ENCODE measurements at places on chromosomes 6 and 20.

- DNase-seq = no peak
Measured at GRCh38 chr6:72659754-72660153, 37.9 kb downstream of the KCNQ5 start.

- DNase-seq = no peak
Measured at GRCh38 chr20:2305479-2305878, 9.7 kb downstream of the TGM3 start.

DNA sequence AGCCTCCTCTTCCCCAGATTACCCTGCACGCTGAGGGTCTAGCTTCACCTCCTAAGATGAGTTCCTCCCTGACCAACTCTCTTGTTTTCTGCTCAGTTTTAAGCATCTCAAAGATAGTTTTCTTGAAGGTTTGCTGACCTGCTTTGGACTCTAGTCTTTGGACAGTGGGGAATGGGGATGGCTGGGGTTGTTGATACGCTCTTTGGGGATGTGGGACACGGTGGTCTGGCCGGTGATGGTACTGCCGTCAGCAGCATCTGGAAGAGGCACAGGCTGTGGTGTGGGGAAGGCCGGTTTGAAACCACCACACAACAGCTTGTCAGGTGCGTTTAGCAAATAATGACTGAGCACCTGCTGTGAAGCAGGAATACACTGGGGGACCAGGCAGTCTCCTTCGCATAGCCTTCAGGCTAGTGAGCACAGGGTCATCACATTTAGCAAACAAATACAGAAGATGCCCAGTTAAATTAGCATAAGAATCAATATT lies 94.1 kb downstream of the TMEM242 start:
- peak; percentile 53 for DNase-seq

GRCh38 chr6:51655517-51655916 lies 431.9 kb downstream of the PKHD1 start:
- no peak for DNase-seq

GRCh38 chr6:91435630-91436029 lies 848.8 kb upstream of the MAP3K7 start:
- no peak for DNase-seq

GRCh38 chr6:133542056-133542821 lies 301.1 kb downstream of the EYA4 start:
- no peak for DNase-seq

- DNase-seq = no peak
Measured at GRCh38 chr6:92111386-92111785, 1308.0 kb downstream of the EPHA7 start.

DNA sequence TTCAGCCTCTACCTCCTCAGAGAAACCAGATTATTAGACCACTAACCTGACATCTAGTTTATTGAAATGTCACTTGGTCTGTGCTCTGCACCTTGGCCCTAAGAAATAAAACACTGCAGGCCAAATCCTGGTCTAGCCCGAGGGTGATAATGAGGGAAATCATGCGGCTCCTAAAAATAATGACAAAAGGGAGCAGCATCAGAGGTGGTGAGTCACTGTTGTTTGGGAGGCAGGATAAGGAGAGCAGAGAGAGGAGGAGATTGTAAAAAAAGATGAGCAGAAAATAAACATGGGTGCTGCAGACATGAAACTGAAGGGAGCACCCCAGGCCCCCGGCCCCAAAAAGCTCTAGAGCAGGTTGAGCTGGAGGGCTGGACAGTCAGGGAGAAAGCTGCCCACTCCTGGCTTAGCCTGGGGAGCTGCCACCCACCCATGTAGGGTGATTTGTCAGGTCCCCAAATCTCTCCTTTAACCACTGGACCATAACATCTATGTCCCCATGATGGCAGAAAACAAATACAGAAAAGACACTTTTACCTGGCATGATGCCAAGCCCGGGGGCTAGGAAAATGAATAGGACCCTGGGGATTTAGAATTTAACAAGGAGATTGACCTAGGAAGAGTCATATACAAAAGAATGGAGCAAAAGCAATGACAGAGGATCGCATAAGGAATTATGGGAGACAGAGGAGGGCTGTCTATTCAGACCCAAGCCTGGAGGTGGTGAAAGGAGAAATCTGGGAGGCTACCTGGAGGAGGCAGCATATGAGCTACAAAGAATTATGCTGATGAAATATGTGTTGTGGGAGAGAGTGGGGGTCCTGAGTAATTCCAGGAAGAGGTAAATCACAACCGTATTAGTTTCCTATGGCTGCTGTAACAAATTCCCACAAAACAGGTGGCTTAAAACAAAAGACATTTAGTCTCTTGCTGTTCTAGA lies 103.7 kb downstream of the SNAP25 start:
- no peak for DNase-seq

GRCh38 chr20:25223179-25223661 lies 24.7 kb upstream of the PYGB start:
- DNase-seq = peak; percentile 90

DNA sequence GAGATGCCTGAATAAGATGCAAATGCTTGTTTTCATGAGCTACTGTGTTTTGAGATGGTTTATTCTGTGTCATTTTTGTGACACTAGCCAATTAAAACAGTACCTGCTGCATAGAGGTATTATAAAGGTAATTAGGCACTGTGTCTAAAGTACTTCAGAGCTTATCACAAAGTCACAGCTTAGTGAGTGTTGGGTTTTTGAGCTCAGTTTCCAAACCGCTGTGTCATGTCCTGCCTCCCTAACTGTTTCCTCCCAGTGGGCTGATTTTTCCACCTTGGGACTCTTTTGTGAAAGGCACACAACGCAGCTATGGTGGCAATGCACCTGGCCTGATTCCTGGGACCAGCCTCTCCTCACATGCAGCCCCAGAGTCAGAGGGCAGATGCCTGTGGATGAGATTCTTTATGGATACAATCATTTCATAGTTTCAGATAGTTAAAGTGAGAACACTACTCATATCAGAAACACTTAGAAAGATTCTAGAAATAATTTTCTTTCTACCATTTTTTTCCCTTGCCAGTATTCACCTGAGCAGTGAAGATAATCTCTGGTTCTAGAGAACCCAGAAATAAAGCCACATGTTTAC lies 41.3 kb upstream of the TAGAP start:
- DNase-seq = peak; percentile 31

DNA sequence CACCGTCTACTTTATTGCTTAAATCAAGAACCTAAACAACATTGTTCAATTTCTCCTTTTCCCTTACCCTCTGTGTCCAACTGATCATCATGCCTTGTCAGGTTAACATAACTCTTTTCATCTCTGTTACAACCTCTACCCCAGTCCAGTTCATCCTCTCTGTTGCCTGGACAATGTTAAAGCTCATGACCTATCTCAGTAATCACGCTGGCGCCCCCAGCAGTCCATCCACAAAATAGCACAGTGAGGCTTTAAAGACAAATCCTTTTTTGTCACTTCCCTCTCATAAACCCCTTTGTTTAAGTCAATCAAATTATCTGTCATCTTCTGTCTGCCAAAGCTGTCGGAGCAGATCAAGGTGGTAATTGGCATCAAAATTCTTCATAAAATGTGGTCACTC lies 140.1 kb downstream of the QKI start:
- peak; percentile 89 for DNase-seq

DNA sequence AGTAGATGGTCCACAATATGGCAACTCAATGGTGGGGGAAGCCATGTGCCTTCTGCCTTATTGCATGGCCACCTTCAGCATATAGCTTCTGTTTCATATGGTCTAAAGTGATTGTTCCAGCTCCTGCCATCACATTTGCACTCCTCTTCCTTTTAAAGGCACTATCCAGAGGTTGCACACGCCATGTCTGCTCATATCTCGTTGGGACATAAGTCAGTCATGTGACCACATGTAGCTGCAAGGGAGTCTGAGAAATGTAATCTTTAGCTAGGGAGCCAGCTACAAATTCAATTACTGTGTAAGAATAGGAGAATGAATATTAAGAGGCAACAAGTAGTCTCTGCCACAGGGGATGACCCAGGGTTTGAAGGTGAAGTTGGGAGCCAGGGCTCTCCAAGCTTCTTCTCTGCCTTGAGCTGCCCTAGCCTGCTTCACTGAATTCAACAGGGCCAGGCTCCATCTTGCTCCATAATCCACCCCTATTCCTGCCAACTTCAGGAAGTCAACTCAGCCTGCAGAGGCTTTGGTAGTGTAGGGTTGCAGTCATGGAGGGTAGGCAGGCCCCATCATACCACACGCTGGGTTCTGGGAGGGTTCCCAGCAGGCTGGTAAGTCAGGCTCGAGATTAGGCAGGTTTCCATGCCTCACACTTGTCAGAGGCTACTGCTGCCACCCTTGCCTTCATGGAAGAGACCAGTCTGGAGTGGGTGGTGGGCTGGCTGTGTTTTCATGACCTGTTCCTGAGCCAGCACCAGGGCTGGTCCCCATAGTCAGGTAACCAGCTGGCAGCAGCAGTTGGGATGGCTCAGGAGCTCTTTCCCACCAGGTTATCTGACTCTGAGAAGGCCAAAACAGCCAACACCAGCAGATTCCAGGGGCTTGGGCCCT lies 56.7 kb upstream of the SAYSD1 start:
- peak; percentile 21 for DNase-seq

GRCh38 chr20:588476-588875 lies 21.6 kb downstream of the TCF15 start:
- DNase-seq = no peak

DNA sequence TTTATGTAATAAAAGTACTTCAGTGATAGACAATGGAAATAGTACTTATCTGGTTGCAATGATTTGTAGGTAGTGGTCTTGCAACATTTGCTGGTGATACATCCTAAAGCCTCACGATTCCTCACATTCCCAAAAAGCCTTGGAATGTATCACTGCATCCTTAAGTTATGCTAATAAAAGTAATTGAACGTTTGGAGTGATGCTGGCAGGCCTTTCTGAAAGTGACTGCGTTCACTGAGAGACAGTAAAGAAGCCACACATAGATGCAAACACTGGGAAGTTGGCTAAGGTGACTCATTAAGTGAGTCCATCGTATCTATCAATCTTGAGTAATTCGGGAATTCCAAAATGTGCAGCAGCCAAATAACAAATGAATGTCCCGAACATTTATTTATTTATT lies 444.1 kb upstream of the SOX4 start:
- no peak for DNase-seq

GRCh38 chr20:20364593-20365479 lies 3.1 kb upstream of the INSM1 start:
- DNase-seq = peak; percentile 52

- DNase-seq = no peak
Measured at GRCh38 chr6:93304505-93304904, 114.9 kb downstream of the EPHA7 start.

GRCh38 chr20:45742596-45742995 lies 20.4 kb downstream of the SPINT4 start:
- DNase-seq = no peak

GRCh38 chr20:8209061-8209460 lies 77.0 kb downstream of the PLCB1 start:
- no peak for DNase-seq

DNA sequence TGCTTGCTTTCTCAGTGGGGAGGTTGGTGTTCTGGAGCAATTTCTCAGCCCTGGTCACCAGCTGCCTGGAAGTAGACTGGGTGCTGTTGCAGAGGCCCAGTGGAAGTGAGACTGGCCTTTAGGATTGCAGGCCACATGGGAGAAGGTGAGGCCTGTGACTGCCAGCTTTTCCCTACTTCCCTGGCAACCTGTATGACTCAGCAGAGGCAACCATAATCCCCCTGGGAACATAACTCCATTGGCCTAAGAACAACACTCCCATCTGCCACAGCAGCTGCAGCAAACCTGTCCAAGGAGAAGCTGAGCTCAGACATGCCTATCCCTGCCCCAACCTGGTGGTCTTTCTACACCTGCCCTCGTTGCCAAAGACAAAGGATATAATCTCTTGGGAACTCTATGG lies 473.5 kb upstream of the SPTLC3 start:
- peak; percentile 67 for DNase-seq

GRCh38 chr6:135258970-135259369 lies 77.9 kb downstream of the MYB start:
- no peak for DNase-seq

- DNase-seq = peak; percentile 84
Measured at GRCh38 chr6:90295854-90296340, 746 bp downstream of the BACH2 start.

DNA sequence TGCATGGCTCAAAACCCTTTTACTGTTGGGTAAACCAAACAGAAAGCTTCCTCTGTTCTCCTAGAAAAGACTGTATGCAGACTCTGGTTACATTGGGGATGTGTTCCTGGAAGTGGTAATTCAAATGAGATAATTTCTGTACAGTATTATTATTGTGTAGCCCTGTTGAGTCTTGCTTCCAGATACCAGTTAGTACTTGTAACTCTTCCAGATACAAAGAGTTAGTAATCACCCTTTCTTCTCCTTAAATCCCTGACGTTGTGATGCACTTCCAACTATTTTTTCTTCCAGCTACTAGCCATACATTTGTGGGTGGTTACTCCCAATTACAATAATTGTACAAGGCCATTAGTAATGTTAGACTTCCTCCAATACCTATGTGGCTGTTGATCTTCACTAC lies 42.3 kb upstream of the GRIK2 start:
- DNase-seq = no peak

- DNase-seq = no peak
Measured at GRCh38 chr6:82891076-82891475, 174.6 kb downstream of the UBE3D start.

DNA sequence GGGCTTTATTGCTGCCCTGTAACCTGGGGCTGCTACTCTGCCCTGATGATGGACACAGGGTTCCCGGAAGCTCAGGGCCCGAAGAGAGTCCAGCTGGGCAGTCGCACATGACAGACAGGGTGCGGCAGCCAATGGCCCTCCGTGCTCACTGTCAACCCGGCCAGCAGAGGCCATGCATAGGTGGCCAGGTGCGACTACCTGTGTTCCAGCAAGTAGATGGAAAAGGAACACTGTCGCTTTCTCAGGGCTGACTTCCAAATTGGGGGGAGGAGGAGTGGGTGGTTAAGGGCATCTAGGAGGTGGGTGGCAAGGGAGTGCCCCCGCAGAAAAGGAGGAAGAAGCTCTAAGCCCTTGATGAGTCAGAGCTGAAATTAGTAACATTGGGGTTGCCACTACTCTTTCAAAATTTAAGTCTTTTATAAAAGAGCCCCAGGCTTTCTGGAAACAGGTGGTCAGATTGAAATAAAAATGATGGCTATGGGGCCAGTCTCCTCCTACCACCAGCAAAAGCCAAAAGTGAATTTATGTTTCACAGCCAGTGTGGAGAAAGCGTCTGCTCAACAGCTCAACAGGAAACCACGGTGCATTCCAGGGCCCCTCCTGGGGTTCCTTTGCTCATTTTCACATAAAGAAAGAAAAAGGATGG lies 2.3 kb upstream of the RAMACL start:
- peak; percentile 68 for DNase-seq

DNA sequence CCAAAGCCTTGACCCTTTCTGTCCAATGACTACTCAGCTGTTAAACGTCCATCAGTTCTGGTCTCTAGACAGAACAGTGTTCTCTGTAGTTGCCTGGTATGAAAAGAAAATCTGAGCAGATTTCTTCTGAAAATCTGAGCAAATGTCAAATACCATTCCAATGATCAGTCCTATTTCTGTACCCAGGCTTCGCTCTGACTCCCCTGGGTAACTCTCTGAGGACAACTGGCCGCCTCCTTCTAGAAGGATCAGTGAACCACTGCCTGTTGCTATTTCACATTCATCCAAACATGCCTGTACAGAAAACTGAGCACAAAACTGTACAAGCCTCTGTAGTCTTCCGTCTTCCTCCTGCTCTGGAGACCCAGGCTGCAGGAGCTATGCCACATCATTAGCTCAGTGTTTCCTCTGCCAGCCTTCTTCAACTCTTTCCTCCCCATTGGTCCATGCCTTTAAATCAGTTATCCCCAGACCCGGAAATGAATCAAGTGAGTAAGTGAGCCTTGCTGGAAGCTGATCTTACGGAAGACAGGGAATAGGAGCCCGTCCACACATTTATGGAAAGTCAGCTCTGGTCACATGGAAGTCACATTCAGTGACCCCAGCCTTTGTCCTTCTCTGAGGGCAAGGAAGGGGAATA lies 63.3 kb downstream of the DAAM2 start:
- DNase-seq = no peak

GRCh38 chr6:38116248-38116647 lies 296.7 kb downstream of the ZFAND3 start:
- no peak for DNase-seq
